Progenitor cell of endocrine pancreas (in vitro differentiated cells): ENCODE measurements at places on chromosomes 2 and 18. TPM values are rescaled to one million over a fixed set of nuclear protein-coding genes. Genes with fewer than 3 reads are reported as not detected.

GRCh38 chr2:10732924-10733565, 11.6 kb downstream of the ATP6V1C2 start:
- DNase-seq: no peak

- no peak for DNase-seq
Measured at GRCh38 chr2:147925886-147926285, 81.1 kb downstream of the ACVR2A start.

GRCh38 chr2:204331988-204332387, 213.3 kb upstream of the PARD3B start:
- no peak for DNase-seq

- no peak for DNase-seq
Measured at GRCh38 chr18:79523206-79523735, 127.5 kb downstream of the NFATC1 start.

DNA sequence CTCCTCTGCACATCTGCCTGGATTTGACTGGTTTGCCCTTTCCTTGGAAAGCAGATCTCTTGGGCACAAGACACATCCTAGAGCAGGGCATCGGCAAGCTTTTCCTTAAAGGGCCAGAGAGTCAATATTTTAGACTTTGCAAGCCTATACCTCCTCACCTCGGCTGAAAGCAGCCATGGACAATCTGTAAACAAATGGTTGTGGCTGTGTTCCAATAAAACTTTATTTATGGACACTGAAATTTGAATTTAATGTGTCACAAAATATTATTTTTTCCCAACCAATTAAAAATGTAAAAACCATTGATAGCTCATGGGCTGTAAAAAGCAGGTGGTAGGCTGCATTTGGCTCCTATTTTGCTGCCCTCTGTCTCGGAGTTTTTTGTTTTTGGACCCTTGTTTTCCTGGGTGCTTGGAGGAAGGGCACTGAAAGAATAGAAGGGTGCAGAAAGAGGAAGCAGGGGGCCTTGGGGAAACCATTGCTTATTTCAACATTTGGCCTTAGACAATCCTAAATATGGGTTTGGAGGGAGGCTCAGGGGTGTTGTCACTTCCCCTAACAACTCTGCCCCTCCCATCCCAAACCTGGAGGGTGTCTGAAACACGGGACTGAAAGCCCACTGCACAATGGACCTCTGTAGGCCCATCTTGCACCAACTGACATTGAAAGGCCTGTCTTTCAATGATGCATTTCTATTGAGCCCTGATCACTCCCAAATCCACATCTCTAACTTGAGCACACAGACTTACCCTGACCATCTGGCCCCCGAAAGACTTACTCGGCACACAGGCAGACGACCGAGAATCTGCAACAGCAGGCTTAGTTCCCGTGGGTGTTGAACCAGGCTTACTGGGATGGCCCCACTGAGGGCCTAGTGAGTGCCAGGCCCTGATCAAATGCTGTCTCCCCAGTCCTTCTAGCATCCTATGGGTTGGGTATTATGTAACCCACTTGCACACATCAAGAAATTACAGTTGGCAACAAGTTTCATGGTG, 7.1 kb upstream of the ZFP36L2 start:
- DNase-seq: no peak

- no peak for DNase-seq
Measured at GRCh38 chr2:207238831-207239701, 73.3 kb upstream of the KLF7 start.

- DNase-seq: no peak
Measured at GRCh38 chr2:181152226-181152625, 171.8 kb downstream of the UBE2E3 start.

DNA sequence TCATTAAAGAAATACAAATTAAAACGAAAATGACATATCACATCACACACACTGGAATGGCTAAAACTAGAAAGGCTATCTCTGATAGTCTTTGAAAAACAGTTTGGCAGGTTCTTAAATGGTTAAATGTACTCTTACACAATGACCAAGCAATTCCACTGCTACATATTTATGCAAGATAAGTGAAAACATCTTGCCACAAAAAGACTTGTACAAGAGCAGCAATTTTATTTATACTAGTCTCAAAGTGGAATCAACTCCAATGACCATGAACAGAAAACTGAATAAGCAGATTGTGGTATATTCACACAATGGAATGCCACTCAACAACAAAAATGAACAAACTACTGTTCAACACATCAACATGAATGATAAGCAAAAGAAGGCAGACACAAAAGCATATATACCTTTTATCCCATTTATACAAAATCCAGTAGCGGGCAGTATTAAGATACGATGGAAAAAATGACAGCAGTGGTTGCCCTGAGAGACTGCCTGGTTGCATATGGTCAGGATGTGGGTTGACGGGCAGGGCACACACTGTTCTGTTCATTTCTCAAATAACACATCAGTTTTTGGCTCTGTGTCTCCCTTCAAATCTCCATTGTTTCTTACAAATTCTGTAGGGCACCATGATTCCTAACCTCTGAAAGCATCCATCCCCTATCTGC, 25.4 kb downstream of the SP100 start:
- no peak for DNase-seq

FLACC1 gene
- 0.55 and 0.69 TPM in 2 replicates for total RNA-seq

ANKRD23 gene
- 6.1 and 8.3 TPM in 2 replicates for total RNA-seq
